ENCODE measurements at places on chromosomes 7 and 10.

DNA sequence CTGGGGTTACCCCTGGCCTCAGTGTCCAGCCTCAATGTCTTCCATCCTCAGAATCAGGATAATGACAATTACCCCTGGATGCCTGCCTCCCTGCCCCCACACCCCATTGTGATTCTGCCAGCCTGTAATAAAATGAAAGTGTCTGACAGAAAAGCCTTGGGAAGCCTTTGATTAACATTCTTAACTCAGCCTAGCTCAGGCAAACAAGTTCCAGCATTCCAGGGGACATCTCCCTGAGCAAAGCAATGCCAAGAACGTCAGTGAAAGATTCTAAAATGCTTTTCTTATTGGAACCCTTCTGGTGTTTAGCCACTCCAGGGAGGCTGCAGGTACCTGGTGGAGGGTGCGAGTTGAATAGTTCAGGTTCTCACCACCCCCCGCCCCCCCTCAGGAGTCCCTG, 18.7 kb downstream of the AFAP1L2 start:
- no peak for DNase-seq

DNA sequence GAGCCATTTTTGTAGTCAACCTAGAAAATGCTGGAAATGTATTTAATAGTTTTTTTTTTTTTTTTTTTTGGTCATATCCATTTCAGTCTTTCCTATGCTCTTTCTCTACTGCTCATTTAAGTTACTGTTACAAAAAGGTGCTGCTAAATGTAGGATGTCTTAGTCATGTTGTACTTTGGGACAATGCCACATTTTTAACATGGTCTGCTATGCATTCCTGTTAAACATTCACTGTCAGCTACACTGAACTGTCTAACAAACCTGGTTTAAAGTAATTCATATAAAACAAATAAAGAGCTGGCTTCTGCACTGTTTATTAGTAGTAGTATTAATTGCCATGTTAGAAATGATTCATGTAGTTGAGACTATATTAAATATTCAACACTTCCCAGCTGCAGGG, 108.6 kb downstream of the NSUN6 start:
- no peak for DNase-seq

DNA sequence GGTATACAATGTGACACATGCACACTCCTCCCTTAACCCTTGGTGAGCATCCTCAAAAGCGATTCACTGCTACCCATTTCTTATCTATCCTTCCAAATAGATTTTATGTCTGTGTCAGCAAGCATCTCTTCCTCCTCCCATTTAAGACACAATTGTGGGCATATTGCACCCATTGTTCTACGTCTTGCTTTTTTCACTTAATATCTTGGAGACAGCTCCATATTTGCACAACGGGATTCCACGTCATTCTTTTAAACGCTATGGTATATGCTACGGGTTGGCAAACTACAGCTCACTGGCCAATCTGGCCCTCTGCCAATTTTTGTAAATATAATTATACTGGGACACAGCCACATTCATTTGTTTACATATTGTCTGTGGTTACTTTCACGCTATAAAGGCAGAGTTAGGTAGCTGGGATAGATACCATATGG, 88.6 kb downstream of the RNF216 start:
- DNase-seq: no peak

DNA sequence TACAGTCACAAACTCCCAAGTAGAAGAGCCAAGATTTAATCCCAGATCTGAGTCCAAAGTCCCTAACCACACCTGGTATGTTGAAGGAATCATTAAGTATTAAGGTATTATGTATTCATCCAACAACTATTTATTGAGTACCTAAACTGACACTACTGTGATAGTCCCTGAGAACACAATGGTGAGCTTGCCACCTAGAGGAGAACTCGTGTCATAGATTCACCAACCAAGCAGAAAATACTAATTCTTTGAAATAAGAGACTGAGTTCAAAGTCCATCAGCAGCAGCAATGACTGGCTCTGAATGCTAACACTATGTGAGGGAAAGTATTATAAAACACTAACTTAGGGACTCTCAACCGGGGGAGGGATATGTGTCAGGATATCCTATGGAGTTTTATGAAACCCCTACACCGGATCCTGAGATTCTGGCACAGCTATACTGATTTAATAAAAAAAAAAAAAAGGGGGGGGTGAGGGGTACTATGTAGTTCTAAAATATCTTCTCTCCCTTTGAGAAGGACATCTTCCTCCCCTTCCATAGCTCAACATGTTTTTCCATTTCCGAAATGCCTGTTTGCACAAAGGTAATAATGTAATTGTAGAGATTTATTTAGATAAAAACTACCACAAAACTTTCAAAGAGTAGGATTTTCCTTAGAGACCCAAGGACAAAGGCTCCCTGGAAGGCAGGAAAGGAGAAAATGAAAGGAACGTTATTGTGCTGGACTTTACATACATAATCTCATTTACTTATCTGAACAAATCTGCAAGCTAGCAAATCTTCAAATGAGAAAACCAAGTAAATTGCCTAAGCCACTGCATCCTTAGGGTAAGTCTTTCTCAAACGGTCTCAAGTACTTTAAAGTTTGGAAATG, 1.6 kb downstream of the NCOA4 start:
- DNase-seq: no peak

- DNase-seq: no peak
These were observed 179.1 kb upstream of the LRRTM3 start for GRCh38 chr10:66746711-66747110.
